ENCODE measurements at places on chromosomes 7 and 10.

GRCh38 chr7:74481458-74482196 lies 27.9 kb downstream of the GTF2IRD1 start:
- DNase-seq, result no peak

DNA sequence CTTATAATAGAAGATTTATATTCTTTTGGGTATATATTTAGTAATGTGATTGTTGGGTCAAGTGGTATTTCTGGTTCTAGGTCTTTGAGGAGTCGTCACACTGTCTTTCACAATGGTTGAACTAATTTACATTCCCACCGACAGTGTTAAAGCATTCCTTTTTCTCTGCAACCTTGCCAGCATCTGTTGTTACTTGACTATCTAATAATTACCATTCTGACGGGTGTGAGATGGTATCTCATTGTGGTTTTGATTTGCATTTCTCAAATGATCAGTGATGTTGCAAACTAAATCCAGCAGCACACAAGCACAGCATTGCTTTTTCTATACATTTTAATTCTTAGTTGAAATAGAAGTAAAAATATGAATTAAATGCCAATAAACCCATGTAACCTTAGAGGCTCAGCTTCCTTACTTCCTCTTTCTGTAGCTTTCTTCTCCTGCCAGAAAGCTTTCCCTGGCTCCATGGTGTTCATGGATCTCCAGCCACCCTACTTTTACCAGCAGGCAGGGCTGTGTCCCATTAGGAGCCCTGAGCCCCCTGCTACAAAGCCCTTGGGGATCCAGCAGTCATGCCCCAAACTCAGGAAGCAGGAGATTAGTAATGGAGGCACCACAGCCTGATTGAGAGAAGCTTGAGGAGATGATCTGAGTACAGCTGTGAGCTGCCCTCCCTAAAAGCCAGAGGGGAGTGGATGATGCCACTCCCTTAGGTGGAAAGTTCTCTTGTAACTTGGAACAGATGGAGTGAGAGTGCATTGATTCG lies 158.6 kb downstream of the TMEM178B start:
- no peak for DNase-seq

- no peak for DNase-seq
Measured at GRCh38 chr7:87204933-87205332, 14.6 kb downstream of the TMEM243 start.

DNA sequence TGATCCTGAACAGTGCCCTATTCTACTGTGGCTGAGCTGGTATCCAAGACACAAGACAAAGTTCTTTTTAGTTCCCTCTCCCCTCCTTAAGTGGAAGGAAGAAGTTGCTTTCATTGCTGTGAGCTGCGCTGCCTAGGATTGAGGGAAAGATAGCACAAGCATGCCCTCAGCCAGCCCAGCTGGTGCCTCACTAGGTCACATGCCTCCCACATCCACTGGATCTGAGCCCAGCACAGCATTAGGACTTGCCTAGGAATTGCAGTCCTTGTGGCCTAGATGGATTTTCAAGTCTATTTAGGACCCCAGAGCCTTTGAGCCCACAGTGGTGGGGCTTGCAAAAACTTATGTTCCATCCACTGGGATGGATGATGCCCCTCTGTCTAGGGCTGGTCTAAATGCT lies 214.2 kb downstream of the ZNF248 start:
- DNase-seq, result no peak
